ENCODE measurements at places on chromosomes 13 and 19.

DNA sequence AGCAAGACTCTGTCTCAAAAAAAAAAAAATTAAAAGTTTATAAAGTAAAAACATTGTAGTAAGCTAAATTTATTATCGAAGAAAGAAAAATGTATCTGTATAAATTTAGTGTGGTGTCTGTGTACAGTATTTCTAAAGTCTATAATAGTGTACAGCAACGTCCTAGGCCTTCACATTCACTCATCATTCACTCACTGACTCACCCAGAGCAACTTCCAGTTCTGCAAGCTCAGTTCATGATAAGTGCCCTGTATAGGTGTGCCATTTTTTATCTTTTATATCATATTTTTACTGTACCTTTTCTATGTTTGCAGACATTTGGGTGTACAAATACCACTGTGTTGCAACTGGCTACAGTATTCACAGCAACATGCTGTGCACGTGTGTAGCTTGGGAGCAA is 118.1 kb downstream of the TNFRSF19 start:
- DNase-seq: no peak

DNA sequence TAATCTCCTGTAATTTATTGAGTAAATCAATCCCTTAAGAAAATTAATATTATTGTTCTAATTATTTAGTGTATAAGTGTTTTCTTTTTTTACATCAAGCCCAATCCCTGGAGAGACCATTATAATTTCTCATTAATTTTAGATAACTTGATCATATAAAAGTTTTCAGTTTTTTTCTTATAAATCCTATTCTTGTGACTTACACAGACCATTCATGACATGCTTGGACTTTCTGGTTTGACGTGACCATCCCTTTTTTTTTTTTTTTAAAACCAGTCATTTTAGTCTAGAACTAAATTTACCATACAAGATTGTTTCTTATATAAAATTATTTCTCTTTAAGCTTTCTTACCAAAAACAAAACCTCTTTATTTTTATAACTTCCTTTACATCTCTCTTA is 5.4 kb upstream of the MTRF1 start:
- no peak for DNase-seq

DNA sequence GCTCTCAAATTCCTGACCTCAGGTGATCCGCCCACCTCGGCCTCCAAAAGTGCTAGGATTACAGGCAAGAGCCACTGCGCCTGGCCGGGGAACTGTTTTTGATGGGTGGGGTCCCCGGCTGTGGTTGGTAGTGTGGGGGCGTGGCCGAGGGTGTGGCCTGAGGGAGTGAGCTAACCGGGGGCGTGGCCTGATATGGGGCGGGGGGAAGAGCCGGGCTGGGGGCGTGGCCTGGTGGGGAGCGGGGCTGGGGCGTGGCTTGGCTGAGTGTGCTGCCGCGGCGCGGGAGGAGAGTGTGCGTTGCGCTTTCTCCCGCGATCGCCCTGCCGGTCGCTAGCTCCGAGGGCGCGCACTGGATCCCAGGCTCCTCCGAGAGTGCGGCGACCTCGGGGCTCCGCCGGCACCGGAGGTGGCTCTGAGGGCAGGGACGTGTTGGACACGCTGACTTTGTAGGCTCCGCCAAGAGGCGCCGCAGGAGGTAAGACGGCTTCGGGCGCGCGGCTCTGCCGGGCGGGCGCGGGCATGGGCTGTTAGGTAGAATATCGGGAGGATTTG is at the start of gene SPATA13:
TSS of gene SPATA13 (plus strand) at position 263 of the 552 bp plus-strand sequence. CDS start 62,210 bp downstream, outside the sequence.
- peak; percentile 41 for DNase-seq

- DNase-seq: no peak
Observed at GRCh38 chr13:38519229-38519911, 167.5 kb upstream of the FREM2 start.

DNA sequence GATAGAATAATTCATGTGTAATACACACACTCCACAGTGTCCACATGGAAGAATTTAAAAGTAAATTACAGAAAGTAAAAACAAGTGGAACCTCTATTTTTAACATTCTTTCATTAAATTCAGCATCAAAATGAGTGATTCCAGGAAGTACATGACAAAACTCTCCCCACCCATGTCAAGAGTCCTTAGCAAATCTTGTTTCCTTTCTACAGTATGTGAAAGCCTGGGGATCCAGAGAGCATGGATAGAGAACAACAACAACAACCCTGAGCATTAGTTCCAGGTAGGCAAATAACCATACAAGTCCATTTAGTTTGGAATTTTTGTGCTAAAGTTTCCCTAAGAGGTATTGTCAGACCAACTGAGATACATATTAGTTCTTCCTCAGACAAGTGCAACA is 267.9 kb downstream of the ENOX1 start:
- DNase-seq: no peak

DNA sequence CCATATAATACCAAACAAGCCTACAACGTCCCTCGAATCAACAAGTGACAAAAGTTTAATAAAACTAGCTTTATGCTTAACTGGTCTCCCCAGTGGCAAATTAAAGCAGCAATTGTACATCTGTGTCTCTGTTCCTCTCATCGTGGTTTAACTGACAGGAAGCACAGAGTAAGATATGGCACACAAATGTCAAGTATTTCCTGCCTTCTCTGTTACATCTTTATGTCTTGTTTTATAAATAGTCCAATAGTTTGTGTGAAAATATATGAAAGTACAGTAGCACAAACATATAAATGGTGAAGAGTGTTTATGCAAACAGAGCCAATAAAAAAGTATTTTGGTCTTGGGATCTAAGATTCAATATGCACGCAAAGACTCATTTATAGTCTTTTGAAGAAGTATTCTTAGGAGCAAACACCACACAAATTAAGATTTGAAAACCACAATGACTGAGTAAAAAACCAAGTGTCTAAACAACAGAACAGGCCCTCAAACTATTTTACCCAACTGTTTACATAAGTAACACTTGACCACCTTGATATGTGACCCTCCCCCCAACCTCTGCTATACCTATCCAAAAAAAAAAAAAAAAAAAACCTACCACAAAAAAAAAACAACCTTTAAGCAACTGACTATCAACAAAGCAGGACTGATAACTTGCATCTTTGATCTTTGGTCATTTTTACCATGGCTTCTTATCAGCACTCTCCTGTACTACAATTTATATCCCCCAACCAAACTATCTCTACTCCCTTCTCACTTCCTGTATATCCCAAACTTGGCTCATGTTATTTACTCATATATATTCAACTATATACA is 14.0 kb downstream of the ELF1 start:
- DNase-seq: no peak

DNA sequence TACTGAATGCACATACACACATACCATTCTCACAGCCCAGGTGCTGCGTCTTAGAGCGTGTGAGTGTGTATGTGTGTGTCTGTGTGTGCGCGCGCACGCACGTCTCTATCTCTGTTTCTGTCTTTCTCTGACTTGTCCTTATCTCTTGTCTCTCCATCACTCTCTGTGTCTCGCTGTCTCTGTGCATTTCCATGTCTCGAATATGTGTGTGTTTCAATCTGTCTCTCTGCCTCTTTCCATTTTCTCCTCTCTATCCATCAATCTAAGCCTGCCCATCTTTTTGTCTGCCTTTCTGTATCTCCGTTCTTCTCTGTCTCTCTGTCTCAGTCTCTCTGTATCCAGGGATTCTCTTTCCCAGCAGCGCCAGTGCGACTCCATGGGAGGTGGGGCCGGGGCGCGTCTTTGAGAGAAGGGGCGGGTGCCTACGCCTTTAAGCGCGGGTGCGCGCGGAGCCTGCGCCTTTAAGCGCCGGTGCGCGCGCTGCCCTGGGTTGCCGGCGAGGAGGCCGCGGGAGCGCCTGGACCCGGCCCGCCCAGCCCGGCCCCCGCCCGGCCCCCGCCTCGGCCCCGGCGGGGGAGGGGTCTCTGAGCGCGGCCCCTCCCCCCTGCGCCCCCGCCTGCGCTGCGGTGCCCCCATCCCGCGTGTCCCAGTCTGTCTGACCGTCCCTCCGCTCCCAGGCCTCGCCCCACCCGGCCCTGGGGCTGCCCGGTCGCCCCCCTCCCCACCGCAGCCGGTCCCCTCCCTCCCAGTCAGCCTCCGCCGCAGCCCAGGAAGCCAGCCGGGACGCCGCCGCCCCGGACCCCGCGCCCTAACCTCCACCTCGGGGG is at the start of gene LRFN3:
TSS of gene LRFN3 (plus strand) at position 464 of the 827 bp plus-strand sequence. CDS start 3,052 bp downstream, outside the sequence.
- no peak for DNase-seq

DNA sequence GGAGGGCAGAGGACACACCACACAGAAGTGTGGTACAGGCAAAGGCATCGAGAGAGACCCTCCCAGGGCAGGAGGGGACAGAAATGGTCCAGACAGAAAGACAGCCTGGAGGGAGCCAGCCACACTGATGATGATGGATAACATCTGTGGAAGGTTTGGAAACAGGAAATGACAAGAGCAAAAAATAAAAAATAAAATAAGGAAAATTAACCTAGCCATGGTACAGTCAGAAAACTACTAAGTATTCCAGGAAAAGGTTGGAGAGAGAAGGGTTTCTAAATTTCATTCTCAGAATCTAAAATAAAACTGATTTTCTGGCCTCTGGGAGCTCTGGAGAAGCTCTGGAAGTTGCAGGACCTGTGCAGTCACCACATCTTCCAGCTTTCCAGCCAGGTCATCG is 115.2 kb upstream of the VSTM2B start:
- DNase-seq: no peak

GRCh38 chr19:4302243-4302640 is at the start of gene TMIGD2:
Gene TMIGD2, minus strand, starts transcription at chr19:4302389. Its CDS starts 4 bp downstream, at chr19:4302385.
- no peak for DNase-seq

DNA sequence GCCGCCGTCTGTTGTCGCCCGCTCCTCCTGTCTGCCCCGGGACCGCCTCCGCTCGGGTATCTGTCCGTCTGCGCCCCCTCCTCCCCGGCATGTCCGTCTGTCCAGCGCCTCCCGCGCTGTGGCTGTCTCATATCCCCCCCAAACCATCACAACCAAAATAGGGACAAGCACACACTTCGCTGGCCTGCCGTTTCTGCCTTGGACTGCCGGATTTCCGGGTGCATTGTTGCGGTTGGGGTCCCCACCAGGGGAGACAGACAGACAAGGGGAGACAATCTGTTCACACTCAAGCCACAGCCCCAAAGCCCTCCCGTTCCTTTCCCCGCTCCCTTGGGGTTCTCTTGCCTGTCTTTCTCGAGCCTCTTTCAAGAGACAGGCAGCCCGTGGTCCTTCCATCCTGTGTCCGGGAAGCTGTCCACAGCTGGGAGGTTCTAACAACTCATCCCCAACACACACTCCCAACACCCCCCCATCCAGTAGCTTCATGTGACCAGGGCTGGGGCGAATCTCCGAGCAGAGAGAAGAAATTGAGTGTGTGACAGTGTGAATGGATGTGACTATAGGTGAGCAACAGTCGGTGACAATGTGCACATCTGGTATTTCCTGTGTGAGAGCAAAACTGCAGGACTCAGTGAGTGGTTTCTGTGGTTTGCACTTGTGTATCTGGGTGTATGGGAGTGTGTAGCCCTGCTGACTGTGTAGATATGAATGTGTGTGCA is 16.5 kb upstream of the FOSB start:
- no peak for DNase-seq

- DNase-seq: no peak
Observed at GRCh38 chr13:98253526-98253925, 76.5 kb upstream of the RNF113B start.

DNA sequence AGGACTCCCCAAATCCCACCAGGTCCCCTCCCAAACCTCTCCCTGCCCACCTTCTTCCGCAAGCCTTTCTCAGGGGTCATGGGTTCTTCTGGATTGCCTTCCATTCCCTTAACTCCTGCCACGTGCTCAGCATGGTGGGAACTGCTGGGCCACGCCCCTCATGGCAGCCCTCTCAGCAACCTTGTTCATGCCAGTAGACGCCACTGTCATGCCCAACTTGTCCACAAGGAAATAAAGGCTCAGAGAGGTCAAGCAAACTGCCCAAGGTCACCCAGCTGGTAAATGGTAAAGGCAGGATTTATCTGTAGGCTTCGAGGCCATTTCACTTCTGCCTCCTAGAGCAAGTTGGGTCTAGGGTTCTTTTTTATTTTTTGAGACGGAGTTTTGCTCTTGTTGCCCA is 10.9 kb downstream of the PRAM1 start:
- DNase-seq: no peak

- DNase-seq: no peak
Observed at GRCh38 chr19:41792513-41793413, 3.6 kb upstream of the CEACAM3 start.

DNA sequence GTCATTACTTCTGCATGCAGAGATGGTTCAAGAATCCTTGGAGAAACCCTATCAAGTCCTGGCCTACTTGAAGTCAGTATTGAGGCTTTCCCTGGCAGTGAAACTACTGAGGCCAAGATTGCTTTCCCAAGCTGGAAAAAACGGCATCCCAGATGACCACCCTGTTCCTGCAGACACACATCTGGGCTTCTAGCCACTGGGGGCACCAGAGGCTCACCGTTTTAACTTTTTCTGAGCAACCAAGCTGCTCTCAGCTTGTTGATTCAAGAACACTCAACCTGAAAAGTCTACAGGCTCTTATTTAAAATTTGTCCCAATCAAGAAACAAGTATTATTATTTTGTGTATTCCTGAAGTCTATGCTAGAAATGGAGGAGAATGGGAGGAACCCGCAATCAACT is 66.6 kb downstream of the SPRYD7 start:
- no peak for DNase-seq

DNA sequence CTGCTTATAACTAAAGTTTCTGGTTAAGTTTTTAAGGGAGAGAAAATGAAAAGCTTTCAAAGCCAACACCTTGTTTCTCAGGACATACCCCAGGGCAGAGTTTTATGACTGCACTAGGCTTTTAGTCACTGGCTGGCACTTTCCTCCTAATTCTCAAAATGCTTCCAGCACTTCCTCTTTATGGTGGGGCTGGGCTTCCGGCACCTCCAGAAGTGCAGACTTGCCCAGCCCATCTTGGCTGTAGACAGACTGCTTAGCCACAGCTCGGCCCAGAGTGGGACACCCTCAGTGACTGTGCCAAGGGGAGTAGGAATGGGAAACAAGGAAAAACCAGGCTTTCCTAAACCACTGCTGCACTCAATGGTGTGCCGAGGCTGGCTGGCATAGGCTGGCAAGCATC is 23.2 kb upstream of the GTF3A start:
- no peak for DNase-seq

DNA sequence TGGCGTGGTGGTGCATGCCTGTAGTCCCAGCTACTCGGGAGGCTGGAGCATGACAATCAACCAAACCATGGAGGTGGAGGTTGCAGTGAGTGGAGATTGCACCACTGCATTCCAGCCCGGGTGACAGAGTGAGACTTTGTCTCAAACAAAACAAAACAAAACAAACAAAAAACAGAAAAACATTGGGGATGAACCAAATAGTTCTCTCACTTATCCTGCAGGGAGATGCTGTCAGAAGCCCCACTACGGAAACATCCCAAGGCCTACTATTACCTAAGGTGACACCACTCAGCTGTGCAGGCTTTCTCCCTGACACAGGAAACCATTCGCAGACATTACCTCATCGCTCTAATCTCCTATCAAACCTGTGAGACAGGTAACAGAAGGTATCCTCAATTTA is 113.5 kb downstream of the FOXO1 start:
- no peak for DNase-seq

DNA sequence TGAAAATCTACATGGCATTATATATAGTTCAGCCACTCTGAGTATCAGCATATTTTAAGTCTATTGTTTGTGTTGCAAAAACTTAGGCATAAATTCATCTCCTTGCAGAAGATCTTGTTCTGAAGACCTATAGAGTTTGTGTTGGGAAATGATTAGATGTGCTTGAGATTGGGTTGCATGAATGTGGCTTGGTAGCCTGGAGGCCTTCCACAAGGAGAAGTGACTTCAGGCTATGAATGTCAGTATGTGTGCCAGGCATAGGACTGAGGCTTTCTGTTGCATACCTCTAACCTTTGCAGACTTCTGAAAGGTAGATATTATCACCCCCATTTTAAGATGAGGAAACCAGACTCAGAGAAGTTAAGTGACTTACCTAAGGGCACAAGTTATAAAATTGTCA is 188.6 kb downstream of the OLFM4 start:
- no peak for DNase-seq

All from non-pigmented ciliary epithelial cell (primary cell).